ENCODE measurements at places on chromosomes 11 and 22. TPM values are rescaled to one million over a fixed set of nuclear protein-coding genes. Genes with fewer than 3 reads are reported as not detected.

The HOATZ gene
- total RNA-seq = not detected

The CDCA5 gene
- 28.2 TPM for total RNA-seq

The LDHAL6A gene
- total RNA-seq = not detected

The AGBL2 gene
- 14.3 TPM for total RNA-seq

The MAP6 gene
- 4.9 TPM for total RNA-seq

DNA sequence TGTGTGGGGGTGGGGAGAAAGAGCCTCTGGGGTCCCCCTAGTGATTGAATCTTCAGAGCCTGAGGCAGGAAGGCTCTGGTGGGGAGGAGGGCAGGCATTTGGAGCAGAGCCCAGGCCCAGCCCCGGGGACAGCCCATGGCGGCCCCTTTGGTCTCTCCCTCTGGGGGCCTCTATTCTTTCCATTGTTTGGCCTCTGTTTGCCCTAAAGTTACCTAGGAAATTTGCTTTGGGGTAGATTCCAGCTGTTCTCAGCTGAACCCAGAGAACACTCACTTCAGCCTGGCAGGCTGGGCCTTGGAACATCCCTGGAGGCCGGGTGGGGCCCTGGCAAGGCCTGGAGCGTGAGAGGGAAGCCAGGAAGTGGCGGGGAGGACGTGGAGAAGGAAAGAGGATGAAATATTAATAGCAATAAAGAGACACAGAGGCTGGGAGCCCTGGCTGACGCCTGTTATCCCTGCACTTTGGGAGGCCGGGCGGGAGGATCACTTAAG lies 22.9 kb upstream of the A4GALT start:
- no peak overlapping the region for H3K4me3 ChIP-seq
- H3K27me3 ChIP-seq = no peaks in the 10 kb centered on the region
- DNase-seq = no peak
- no peaks in the 10 kb centered on the region for H3K36me3 ChIP-seq
- no peak overlapping the region for H3K27ac ChIP-seq

GRCh38 chr11:117673602-117674001 lies 123.4 kb downstream of the DSCAML1 start:
- no peak overlapping the region for H3K4me3 ChIP-seq
- no peaks in the 10 kb centered on the region for H3K4me1 ChIP-seq
- H3K36me3 ChIP-seq = no peaks in the 10 kb centered on the region
- H3K27ac ChIP-seq = no peak overlapping the region

DNA sequence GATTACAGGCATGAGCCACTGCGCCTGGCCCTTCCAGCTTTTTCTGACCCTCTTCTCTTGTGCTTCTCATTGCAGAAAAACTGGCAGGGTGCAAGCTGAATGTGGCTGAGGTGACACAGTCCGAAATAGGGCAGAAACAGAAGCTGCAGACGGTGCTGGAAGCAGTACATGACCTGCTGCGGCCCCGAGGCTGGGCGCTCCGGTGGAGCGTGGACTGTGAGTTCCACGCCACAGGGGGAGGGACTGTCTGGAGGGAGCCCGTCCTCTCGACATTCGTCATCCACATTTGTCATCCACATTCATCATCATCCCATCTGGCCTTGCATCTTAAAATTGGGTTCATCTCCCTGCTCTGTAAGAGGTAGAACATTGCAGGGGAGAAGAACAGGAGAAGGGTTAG lies 49.3 kb upstream of the PARVG start:
- DNase-seq = no peak
- H3K36me3 ChIP-seq = no peaks in the 10 kb centered on the region
- no peak overlapping the region for H3K4me3 ChIP-seq
- peaks cover 3% of the 10 kb centered on the region for H3K27me3 ChIP-seq
- no peak overlapping the region for H3K27ac ChIP-seq
- H3K4me1 ChIP-seq = no peaks in the 10 kb centered on the region

- no peak overlapping the region for H3K27ac ChIP-seq
- no peak overlapping the region for H3K4me3 ChIP-seq
- no peak for DNase-seq
- no peaks in the 10 kb centered on the region for H3K36me3 ChIP-seq
- H3K27me3 ChIP-seq = no peaks in the 10 kb centered on the region
Observed at GRCh38 chr22:30309951-30310741, 16.6 kb downstream of the TBC1D10A start.

DNA sequence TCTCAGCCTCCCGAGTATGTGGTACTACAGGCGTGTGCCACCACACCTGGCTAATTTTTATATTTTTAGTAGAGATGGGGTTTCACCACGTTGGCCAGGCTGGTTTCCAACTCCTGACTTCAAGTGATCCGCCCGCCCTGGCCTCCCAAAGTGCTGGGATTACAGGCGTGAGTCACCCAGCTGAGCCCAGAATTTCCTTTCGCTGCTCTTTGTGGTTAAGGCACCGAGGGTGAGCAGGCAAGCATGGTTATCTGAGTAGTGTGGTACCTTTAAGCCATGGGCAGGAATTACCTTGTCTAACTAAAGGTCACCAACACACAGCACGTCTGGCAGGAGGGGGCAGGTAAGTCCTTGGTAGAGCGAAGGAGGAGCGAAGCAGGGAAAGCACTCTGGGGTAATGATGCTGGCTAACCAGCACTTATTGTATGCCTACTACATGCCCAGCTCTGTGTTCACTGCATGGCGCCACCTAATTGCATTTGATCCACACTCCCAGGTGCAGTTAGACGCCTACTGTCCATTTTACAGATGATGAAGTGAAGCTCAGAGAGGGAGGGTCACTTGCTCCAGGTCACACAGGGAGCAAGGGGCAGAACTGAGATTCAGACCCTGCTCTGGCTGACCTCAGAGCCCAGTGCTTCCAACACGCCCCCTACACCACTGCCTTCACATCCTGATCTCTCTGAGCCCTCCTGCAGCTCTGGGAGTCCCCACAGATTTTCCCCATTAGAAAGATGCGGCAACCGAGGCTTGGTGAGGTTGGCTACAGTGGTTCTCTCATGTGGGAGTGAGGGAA lies 45.7 kb downstream of the TRIOBP start:
- H3K27ac ChIP-seq = no peak overlapping the region
- H3K36me3 ChIP-seq = no peaks in the 10 kb centered on the region
- peaks cover 18% of the 10 kb centered on the region for H3K4me1 ChIP-seq
- H3K4me3 ChIP-seq = no peak overlapping the region
- no peak for DNase-seq

GRCh38 chr11:12807621-12808020 lies 133.4 kb downstream of the TEAD1 start:
- no peaks in the 10 kb centered on the region for H3K27me3 ChIP-seq
- H3K36me3 ChIP-seq = no peaks in the 10 kb centered on the region
- no peaks in the 10 kb centered on the region for H3K4me1 ChIP-seq
- DNase-seq = no peak
- H3K4me3 ChIP-seq = no peak overlapping the region

DNA sequence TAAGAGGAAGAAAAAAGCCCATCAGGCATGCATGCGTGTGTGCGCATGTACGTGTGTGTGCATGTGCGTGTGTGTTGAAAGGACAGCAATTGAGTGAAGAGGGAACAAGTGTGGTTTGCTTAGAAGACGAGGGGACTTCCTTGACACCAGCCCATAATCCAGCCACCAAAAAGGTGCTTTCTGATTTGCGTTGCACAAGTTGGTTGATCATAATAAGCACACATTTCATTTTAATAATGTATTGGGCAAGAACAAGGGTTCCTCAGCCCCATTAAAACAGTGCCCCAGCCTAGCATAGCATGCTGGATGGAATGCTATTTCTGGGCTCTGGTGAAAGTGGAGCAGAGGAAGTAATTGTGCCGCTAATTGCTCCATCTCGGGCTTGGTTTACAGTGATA lies 493.2 kb downstream of the MIAT start:
- H3K36me3 ChIP-seq = no peaks in the 10 kb centered on the region
- no peaks in the 10 kb centered on the region for H3K4me1 ChIP-seq
- H3K27me3 ChIP-seq = no peaks in the 10 kb centered on the region
- H3K4me3 ChIP-seq = no peak overlapping the region
- H3K27ac ChIP-seq = no peak overlapping the region

DNA sequence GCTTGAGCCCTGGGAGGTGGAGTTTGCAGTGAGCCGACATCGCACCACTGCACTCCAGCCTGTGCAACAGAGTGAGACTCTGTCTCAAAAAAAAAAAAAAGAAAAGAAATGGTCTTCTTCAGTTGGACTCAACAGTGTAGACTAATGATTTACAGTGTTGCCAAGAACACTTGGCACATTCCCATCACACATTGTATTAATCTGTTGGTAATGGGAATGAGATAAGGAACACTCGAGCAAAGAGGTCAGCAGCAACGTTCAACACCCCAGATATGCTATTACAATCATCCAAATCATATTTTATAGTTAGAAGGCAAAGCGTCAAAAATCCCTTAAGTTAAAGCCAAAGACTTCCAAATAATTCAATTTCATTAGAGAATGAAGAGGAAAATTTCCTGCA lies 14.5 kb downstream of the CDON start:
- H3K4me1 ChIP-seq = no peaks in the 10 kb centered on the region
- no peak overlapping the region for H3K4me3 ChIP-seq
- no peaks in the 10 kb centered on the region for H3K27me3 ChIP-seq
- no peak overlapping the region for H3K27ac ChIP-seq
- no peaks in the 10 kb centered on the region for H3K36me3 ChIP-seq
- DNase-seq = no peak
